EL (cell line): ENCODE measurements at places on chromosomes 11 and 22.

- DNase-seq, result no peak
These were observed 118.3 kb upstream of the NAV2 start for GRCh38 chr11:19594326-19594725.

GRCh38 chr22:33274214-33275072 is 216.3 kb upstream of the SYN3 start:
- DNase-seq, result no peak

- DNase-seq, result no peak
These were observed 12.7 kb downstream of the PIM3 start for GRCh38 chr22:49973018-49973961.

DNA sequence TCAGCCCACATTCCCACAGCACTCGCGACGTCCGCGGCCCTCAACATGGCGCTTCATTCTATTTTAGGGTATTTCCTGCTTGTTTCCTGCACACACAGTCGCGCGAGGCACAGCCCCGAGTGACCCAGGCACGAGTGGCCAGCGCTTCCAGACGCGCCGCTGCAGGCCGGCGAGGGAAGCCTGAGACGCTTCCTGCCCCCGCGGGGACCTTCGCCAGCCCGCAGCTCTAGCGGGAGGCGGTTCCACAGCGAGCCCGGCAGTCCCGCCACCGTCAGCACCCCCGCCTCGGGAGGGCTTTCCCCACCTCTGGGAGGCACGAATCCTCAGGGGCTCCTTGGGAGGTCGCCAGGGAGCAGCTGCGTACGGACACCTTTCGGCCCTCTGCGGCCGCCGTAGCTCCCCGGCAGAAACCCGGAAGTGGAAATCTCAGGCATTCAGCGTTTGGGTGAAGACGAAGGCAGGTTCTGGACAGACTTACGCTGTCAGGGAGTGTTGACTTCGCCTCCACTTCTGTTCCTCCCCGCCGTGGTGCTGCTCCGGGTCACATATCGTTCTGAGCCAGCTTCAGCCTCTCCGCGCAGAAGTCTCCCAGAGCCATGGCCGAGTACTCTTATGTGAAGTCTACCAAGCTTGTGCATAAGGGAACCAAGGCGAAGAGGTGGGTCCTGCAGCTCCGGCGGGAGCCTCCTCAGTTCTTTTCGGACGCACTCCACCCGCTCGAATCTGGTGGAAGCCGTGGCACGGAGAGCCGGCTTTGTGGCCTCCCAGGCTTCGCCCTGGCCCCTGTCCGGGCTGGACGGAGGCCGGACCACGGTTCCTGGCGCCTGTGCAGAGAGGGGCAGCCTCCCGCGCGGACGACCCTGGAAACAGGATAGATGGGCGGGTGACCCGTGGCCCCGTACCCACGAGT is 2925.9 kb upstream of the OR11H1 start:
- no peak for DNase-seq

GRCh38 chr11:35804451-35805040 is 139.3 kb upstream of the LDLRAD3 start:
- no peak for DNase-seq

- DNase-seq, result no peak
These were observed 150.7 kb downstream of the CCDC34 start for GRCh38 chr11:27212248-27212780.

DNA sequence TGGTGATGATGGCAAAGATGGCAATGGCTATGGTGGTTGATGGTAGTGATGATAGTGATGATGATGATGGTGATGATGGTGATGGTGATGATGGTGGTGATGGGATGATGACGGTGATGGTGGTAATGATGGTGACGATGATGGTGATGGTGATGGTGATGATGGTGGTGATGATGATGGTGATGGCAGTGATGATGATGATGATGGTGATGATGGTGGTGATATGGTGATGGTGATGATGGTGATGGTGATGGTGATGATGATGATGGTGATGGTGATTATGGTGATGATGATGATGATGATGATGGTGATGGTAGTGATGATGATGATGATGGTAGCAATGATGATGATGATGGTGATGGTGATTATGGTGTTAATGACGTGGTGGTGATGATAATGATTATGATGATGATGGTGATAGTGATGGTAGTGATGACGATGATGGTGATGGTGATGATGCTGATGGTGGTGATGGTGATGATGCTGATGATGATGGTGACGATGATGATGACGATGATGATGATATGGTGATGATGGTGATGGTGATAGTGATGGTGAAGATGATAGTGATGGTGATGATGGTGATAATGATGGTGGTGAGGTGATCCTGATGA is 232.1 kb downstream of the BRD1 start:
- no peak for DNase-seq

DNA sequence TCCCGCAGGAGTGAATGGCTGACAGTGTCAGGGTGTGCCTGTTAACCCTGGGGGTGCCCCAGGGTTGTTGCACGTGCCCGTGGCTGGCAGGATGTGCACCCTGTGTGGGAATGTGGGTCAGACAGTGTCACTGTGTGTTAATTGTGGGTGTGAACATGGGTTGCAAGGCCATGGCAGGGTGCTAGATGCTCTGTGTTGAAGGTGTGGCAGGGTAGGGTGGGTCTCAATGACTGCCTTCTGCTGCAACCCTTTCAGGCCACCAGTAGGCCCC is 8.3 kb downstream of the RIN1 start:
- peak; percentile 56 for DNase-seq

GRCh38 chr22:30028731-30029130 is 51.5 kb upstream of the HORMAD2 start:
- DNase-seq, result no peak

GRCh38 chr11:109697140-109697843 is 275.3 kb downstream of the C11orf87 start:
- peak; percentile 64 for DNase-seq
